Dorsolateral prefrontal cortex (tissue), 122 donors: ENCODE measurements at places on chromosomes 4 and X. TPM values are rescaled to one million over a fixed set of nuclear protein-coding genes. Genes with fewer than 3 reads are reported as not detected.

SMIM10L2A gene
- total RNA-seq = 27.3 TPM

ZNF185 gene
- 3.9 TPM for total RNA-seq

- DNase-seq = no peak
Observed at GRCh38 chr4:129394635-129395034, 298.7 kb downstream of the C4orf33 start.

DNA sequence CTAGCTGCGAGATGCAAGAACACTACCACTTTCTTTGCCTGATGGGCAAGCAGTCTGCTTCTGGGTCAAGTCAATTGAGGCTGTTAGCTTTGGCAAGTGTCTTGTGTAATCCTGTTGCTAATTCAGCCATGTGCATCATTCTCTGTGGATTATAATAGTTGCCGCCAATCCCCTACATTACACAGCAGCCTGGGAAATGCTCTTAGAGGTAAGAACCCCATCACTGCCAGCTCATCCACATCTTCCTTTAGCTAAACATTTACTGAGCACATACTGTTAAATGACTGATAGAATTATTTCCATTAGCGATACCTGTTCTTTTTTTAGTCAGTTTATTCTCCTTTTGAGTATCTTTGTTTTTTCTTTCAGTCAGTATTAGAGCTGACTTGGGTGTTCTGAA is 116.2 kb downstream of the CBR4 start:
- DNase-seq = no peak

GRCh38 chr4:113289766-113290165 is 240.3 kb downstream of the ANK2 start:
- no peak for DNase-seq

GRCh38 chr4:176964116-176964691 is 171.5 kb upstream of the VEGFC start:
- DNase-seq = no peak

- no peak for DNase-seq
Observed at GRCh38 chr4:73421708-73422457, 14.1 kb upstream of the AFP start.

GRCh38 chr4:138864961-138865720 is 150.4 kb upstream of the NOCT start:
- no peak for DNase-seq

DNA sequence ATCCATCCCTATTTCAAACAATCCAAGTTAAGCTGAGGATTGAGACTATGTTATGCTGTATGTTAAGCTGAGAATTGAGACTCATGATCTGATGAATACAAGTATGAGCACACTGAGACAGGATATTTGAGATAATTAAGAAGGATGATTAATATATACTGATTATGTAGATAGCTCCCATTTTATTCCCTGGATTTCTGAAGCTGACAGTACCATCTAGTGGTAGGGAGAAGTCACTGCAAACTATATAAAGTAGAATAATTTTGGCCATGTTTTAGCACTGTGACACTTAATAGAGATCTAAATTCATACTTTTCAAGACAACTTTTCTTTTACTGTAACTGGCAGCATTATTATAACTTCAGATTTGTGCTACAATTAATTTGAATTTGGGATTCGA is 63.8 kb upstream of the HPRT1 start:
- DNase-seq = no peak

DNA sequence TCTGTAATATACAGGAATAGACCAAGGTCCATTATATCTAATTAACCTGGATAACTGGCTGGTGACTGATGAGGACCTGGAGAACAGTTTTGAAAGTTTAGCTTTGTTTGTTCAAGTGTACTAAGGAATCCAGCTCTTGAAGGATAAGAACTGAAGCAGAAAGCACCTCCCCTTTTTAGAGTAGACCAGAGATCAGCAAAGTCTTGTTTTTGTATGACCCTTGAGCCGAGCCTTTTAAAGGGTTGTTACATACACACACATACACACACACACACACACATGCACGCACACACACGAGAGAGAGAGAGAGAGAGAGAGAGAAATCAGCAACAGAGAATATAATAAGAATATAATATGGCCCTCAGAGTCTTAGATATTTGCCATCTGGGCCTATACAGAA is 13.0 kb downstream of the MOSPD2 start:
- no peak for DNase-seq

DNA sequence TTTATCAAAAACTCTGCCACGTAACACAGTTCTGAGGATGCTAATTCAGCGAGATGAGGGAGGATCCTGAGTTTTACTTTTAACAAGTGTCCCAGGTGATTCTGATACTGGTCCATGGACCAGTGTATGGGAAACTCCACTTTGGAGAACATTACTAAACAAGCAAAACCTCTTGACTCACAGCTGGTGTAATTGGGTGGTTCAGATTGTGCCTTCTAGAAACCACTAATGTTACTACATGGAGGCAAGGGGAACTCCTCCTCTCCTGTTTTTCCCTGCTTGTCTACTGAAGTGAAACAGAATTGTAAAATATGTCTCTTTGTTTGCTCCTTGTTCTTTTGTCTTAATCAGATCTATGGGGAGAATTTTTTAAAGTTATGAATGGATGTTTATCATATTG is 62.6 kb downstream of the FRAS1 start:
- DNase-seq = no peak

GRCh38 chr4:1178300-1179088 is 6.1 kb upstream of the SPON2 start:
- DNase-seq = no peak

- no peak for DNase-seq
Observed at GRCh38 chr4:58679886-58680285, 1569.7 kb upstream of the IGFBP7 start.
